ENCODE measurements at places on chromosomes 13 and 19. TPM values are rescaled to one million over a fixed set of nuclear protein-coding genes. Genes with fewer than 3 reads are reported as not detected.

Gene ELSPBP1
- not detected for total RNA-seq

Gene FCER2
- not detected for total RNA-seq

GRCh38 chr13:51945149-51945548 lies 66.1 kb downstream of the ATP7B start:
- no peak overlapping the region for H3K4me3 ChIP-seq
- DNase-seq: no peak
- H3K27ac ChIP-seq: no peak overlapping the region

- H3K4me1 ChIP-seq: peaks cover 11% of the 10 kb centered on the region
- H3K4me3 ChIP-seq: peak overlapping the region; percentile 12
- no peak overlapping the region for H3K27ac ChIP-seq
Measured at GRCh38 chr19:7687177-7687576, 6.5 kb downstream of the TRAPPC5 start.

Gene LRRC4B
- total RNA-seq: 42.5 TPM

Gene PRR22
- total RNA-seq: 6.7 TPM

DNA sequence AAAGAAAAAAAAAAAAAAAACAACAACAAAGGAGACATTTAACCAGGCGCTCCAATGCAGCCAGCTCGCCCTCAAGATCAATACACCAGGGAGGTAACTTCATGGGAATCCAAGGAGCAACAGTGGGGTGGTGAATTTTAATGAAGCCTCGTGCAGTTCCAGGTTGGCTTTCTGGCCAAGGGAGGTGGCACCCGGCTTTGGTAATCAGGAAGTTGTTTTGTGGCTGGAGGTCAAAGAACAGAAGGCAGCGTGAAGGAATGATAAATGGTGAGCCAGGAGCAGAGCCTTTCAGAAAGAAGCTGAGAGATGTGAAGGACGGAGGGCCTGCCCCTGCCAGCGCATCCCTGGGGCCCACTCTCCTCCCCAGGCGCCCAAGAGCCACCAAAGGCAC lies 188.2 kb upstream of the TSC22D1 start:
- peak overlapping the region; percentile 49 for H3K4me3 ChIP-seq
- peak overlapping the region; percentile 81 for H3K27ac ChIP-seq
- H3K4me1 ChIP-seq: peaks cover 27% of the 10 kb centered on the region
- peak; percentile 3 for DNase-seq

Gene MEF2B
- 1.4 TPM for total RNA-seq

DNA sequence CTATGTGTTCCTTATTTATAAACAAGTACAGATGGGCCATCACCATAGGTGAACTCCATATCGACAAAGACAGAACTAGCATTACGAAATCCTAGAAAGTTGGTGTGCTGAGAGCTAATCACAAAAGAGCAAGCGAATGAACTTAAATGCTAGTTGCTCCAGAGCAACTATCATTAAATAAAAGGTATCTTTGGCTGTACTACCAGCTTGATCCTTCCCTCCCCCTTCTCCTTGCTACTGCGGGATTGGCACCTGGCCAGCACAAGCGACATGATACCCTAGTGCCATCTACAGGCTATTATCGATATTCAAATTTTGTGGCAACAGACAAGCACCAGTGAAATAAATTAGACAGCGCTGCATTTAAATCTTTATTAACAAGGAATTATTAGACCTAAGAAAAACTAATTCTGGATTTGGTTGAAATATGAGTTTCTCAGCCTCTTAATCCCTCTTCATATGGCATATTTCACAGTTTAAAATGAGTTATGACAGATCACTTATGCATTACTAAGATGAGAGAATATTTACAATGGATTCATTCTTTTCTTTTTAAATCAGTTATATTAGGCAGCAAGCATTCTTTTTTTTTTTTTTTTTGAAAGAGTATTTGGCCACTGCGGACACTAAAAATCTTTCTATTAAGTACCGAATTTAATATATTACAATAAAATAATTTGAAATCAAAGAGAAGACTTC lies 5.8 kb downstream of the PCDH9 start:
- H3K4me3 ChIP-seq: peak overlapping the region; percentile 56
- no peak overlapping the region for H3K27ac ChIP-seq
- peaks cover 2% of the 10 kb centered on the region for H3K27me3 ChIP-seq
- DNase-seq: peak; percentile 35
- H3K36me3 ChIP-seq: peaks cover 2% of the 10 kb centered on the region
- H3K4me1 ChIP-seq: peaks cover 23% of the 10 kb centered on the region

Gene C19orf85
- not detected for total RNA-seq

DNA sequence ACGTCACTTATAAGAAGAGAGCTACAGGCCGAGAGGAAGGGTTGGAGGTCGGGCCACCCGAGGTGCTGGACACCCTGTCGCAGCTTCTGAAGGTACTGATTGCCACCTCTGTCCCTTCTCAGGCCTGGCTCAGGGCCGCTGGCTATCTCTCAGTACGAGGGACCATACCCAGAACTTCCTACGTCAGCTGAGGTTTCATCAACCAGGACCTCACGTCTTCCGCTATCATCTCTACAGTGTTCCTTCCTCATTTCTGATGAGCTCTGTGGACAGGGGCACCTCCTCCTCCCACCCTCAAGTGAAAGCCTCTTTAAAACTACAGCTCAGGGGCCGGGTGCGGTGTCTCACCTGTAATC lies 58.2 kb upstream of the USE1 start:
- no peaks in the 10 kb centered on the region for H3K27me3 ChIP-seq
- H3K27ac ChIP-seq: no peak overlapping the region
- H3K4me3 ChIP-seq: no peak overlapping the region
- H3K36me3 ChIP-seq: peaks cover 12% of the 10 kb centered on the region
- DNase-seq: no peak
- no peaks in the 10 kb centered on the region for H3K4me1 ChIP-seq

Data from neural crest cell (in vitro differentiated cells).